Inflammatory macrophage treated with lipopolysaccharide for 1 hour (primary cell): ENCODE measurements at places on chromosomes 16 and 17.

GRCh38 chr16:9099131-9099625 lies 7.7 kb downstream of the HAPSTR1 start:
- peak; percentile 64 for DNase-seq

DNA sequence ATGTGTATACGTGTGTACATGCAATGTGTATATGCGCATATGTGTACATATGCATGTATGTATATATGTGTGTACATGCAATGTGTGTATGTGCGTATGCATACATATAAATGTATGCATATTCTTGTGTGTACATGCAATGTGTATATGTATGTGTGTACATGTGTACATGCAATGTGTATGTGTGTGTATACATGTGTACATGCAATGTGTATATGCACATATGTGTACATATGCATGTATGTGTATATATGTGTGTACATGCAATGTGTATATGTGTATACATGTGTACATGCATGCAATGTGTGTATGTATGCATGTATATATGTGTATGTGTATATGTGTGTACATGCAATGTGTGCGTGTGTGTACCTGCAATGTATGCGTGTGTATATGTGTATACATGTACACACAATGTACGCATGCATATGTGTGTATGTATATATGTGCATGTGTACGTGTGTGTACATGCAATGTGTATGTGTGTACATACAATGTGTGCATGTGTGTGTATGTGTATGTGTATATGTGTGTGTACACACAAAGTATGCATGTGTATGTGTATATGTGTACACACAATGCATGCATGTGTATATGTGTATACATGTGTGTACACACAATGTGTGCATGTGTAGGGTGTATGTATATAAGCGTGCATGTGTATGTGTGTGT lies 167.7 kb downstream of the SHISA9 start:
- DNase-seq: no peak

GRCh38 chr17:82848022-82848592 lies 8.3 kb upstream of the ZNF750 start:
- DNase-seq: no peak

DNA sequence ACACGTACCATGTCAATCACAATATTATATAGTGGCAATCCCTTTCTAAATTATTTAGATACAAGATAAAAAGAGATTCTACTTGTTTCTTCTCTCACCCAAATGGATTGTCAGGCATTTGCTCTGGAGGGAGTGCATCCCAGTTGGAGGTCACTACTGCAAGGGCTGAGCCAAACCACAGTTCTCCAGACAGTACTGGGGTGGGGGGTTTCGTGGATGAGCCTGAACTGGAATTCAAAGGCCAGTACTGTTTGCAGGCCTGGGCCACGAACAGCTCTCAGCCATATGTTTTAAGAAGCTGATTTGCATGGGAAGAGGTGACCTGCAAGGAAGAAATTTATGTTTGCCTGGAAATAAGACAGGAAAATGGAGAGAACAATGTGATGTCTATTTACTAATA lies 314.9 kb downstream of the PMP22 start:
- DNase-seq: no peak

DNA sequence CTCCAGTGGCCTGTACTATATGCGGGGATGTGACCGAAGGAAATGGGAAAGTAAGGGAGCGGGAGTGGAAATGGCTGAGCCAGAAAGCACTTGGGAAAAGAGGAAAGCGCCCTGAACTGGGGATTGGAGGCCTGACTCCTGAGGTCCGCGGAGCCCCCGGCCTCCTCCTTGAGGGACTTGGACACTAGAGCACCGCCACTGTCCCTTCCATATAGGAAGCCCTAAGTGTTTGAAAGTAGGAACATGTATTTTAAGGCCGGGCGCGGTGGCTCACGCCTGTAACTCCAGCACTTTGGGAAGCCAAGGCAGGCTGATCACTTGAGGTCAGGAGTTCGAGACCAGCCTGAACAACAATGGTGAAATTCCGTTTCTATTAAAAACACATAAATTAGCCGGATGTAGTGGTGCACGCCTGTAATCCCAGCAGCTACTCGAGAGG lies 530 bp upstream of the ZDHHC7 start:
- DNase-seq: no peak

GRCh38 chr17:19487024-19487600 lies 46.5 kb upstream of the SLC47A1 start:
- no peak for DNase-seq

GRCh38 chr16:75599452-75600277 lies 23.4 kb downstream of the ADAT1 start:
- no peak for DNase-seq

- no peak for DNase-seq
Observed at GRCh38 chr17:78658281-78658785, 81.1 kb upstream of the DNAH17 start.

GRCh38 chr17:49748223-49748622 lies 15.7 kb downstream of the FAM117A start:
- DNase-seq: no peak

DNA sequence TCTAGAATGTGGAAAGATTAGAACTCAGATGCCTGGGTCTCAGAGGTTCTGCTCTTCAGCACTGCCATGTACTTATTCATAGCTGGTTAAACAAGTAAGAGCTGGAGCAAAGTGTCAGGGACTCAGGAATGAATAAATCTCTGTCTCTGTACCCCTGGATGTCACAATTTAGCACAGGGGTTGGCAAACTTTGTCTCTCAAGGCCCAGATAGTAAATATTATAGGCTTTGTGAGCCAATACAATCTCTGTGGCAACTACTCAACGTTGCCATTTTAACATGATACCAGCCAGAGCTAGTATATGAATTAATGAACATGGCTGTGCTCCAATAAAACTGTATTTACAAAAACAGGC lies 220.3 kb upstream of the MON1B start:
- DNase-seq: no peak

DNA sequence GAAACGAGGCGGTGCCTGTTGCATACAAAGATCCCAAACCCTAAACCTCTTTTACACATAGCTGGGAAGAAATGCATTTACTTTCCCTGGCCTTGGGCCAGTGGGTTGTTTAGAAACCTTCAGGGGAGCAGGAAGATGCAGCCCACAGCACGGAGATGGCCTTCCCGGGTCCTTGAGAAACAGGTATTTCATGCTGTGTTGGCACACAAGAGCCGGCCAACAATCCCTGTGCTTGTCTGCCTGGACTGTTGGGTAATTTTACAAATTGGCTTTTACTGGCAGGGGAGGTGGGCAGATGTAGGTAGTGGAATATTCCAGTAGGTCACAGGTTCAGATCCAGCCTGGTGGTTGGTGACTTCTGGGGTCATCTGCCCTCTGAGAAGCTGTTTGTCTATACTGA lies 148.0 kb downstream of the FOXL1 start:
- no peak for DNase-seq

DNA sequence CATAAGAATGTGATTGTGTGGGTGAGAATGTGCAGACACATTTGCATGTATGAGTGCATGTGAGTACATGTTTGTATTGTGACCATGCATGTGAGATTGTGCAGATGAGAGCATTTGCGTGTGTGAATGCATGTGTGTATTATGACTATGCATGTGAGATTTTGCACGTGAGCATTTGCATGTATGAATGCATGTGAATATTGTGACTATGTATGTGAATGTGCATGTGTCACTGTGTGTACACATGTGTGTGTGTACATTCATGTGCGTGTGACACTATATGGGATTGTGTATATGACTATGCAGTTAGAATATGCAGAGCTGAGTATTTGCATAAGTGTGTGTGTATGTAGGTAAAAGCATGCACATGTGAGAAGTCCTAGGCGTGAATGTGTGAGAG lies 381.3 kb upstream of the MAF start:
- DNase-seq: no peak

- DNase-seq: no peak
Observed at GRCh38 chr17:1123393-1123831, 56.4 kb downstream of the ABR start.

GRCh38 chr16:55513616-55514015 lies 4.7 kb downstream of the LPCAT2 start:
- DNase-seq: no peak

DNA sequence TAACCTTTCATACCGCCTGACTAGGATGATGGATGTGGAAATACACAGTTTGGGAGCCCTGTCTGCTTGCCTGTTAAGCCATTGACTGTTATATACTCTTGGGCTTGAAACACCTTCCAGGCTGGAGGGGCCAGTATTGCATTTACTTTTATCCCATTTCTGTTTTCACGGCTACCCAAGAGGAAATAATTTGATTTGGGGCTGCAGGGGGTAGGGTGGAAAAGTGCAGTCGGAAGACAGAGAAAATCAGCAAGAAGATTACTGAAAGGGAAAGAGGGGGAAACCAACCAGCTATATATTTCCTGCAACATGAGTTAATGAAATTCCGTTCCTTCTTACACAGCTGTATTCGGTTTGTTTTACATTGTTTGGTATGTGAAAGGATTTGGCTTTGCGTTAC lies 202.5 kb downstream of the CDH13 start:
- DNase-seq: no peak

DNA sequence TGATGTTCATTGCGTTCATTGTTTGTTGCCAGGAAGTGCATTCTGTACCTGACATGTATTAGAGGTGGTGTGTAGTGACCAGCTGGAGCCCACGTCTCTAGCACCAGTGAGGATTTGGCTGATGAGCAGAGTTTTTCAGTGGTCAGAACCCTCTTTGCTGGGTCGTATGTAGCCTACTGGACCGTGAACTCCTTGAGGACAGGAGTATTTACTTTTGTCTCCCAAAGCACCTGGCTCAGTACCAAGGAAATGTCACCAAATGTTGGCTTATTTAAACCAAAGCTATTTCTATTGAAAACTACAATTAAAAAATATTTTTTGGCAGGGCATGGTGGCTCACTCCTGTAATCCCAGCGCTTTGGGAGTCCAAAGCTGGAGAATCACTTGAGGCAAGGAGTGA lies 262.7 kb downstream of the SNX29 start:
- DNase-seq: no peak

- no peak for DNase-seq
Observed at GRCh38 chr16:88472637-88473205, 19.6 kb downstream of the ZFPM1 start.

- no peak for DNase-seq
Observed at GRCh38 chr16:10849736-10850477, 27.1 kb upstream of the CIITA start.

GRCh38 chr17:69856946-69857345 lies 218.1 kb upstream of the KCNJ16 start:
- DNase-seq: no peak

- DNase-seq: no peak
Observed at GRCh38 chr17:67022451-67022810, 21.9 kb upstream of the CACNG1 start.

- DNase-seq: no peak
Observed at GRCh38 chr17:8062435-8062806, 23.6 kb downstream of the ALOX15B start.

DNA sequence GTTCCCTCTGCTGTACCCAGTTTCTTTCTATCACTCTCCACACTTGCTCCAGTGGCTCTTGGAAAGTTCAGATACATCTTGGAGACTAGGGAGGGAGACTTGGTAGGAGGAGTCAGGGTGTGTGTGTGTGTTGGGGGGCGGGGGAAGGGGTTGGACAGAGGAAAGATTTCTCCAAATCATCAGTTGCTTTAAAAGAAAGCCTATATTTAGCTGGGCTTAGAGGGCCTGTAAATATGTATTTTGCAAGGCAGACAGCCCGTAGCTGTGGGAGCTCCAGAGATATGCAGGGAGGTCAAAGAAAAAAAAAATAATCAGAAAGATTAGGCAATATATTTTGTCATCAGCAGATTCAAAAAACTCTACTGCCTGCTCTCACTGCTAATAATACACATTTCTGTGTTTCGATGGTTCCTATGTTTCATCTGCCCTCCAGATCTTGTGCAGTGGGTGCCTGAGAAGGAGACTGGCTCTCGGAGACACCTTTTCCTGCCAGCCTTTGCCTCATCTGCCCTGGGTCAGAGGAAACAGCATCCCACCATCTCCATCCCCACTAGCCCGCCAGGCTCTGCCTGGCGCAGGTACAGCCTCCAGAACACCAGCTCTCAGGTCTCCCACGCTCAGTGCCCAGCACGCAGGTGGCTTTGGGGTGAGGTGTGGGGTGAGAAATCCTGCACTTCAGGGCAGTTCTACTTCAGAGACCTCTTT lies 4.8 kb upstream of the PPP1R9B start:
- DNase-seq: no peak

GRCh38 chr17:7951143-7951792 lies 19.3 kb downstream of the CNTROB start:
- DNase-seq: no peak

GRCh38 chr16:24853830-24854229 lies 8.1 kb downstream of the SLC5A11 start:
- no peak for DNase-seq

GRCh38 chr16:11224096-11224893 lies 31.7 kb downstream of the SOCS1 start:
- peak; percentile 85 for DNase-seq

DNA sequence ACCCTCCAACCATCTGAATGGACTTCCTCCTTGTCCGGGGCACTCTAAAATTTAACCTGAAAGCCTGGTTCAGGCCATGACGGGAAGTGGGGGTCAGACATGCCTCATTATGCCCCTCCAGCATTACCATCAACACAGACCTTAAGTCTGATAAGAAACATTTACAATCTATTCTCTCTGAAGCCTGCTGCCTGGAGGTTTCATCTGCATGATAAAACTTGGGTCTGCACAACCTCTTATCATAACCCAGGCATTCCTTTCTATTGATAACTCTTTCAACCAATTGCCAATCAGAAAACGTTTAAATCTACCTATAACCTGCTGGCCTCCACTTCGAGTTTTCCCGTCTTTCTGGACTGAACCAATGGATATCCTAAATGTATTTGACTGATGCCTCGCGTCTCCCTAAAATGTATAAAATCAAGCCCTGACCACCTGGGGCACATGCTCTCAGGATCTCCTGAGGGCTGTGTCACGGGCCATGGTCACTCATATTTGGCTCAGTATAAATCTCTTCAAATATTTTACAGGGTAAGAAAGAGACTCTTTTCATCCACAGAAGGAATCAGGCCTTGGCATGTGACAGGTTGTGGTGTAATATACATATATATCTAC lies 45.6 kb downstream of the LYRM1 start:
- no peak for DNase-seq

DNA sequence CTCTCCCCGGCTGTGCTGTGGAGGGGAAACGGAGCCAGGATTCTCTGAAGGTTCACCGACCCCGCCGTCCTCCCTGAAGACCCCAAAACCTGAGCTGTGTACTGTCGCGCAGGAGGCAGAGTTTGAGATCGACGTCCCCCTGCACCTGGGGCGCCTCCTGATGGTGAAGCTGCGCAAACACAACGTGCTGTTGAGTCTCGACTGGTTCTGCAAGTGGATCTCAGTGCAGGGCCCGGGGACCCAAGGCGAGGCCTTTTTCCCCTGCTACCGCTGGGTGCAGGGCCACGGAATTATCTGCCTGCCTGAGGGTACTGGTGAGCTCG lies 62.6 kb upstream of the TEKT1 start:
- DNase-seq: peak; percentile 26

GRCh38 chr17:62032480-62032879 lies 32.6 kb downstream of the MED13 start:
- no peak for DNase-seq

GRCh38 chr17:4444782-4445473 lies 11.2 kb downstream of the SPNS3 start:
- no peak for DNase-seq
